ENCODE measurements at places on chromosomes 16 and 17.

GRCh38 chr16:1673424-1674151 is 4.5 kb upstream of the JPT2 start:
- ATAC-seq: no peak

GRCh38 chr17:48612456-48612853 is 1.6 kb upstream of the HOXB7 start:
- no peak for ATAC-seq

DNA sequence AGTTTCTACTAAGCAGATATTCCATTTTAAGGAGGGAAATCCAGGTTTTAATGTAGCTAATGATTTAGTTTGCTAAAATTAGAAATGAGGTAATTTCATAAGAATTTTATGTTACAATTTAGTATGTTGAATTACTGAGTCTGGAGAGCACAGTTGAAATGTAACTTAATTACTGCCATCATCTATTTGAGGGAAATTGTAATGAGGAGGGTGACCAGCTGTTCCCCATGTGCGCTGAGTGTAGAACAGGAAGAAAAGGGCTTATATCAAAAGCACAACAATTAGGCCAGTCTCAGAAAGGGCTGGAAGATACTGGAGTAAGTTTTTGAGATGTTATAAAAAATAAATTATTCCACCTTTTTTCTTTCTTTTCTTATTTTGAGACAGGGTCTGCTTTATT is 735.1 kb upstream of the GOT2 start:
- no peak for ATAC-seq

- ATAC-seq: peak; percentile 35
Observed at GRCh38 chr17:841313-841712, 59.2 kb downstream of the MRM3 start.

DNA sequence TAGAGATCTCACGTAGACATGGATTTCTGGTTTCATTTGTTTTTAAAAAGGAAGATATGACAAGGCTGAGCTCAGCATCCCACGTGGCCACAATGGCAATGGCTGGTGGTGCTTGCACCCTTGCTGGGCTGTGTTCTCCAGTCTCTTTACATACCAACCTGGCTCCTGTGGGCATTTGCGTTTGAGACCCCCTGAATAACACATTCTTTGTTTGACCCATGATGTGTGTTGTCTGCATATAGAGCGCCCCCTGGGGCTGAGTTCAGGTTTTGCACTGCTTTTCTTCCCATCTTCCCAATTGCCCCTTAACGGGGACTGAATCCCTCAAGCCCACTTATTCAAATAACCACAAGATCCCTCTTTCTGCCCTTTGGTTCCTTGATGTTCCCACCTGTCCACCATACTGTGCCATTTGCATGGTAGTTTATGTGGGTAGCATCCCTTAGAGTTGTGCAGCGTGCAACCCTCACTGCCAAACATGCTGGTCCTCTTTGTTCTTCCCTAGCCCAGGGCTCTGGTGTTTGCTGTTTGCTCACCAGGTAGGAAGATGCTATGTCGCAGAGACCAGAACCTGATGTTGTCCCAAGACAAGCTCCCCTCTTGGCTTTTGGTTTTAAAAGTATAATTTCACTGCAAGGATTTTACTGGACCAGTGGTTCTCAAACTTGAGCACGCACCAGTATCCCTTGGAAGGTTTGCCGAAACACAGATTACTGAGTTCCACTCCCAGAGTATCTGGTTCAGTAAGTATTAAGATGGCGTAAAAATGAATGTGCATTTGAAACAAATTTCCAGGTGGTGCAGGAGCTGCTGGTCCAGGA is 38.5 kb upstream of the NKD1 start:
- no peak for ATAC-seq

DNA sequence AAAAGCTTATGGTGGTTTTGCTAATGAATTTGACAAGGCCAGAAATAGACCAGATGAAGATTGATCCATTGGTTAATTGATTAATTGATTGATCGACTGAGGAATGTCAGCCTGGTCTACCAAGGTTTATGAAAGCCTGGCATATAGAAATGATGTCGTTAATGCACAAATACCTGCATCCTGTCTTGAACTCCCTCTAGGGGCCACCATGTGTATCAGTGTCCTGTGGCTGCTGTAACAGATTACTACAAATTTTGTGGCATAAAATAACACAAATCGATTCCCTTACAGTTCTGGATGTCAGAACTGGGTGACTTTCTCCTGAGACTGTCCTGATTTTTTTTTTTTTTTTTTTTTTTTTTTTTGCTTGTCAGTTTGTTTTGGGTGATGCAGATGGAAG is 553.2 kb downstream of the MAF start:
- no peak for ATAC-seq

DNA sequence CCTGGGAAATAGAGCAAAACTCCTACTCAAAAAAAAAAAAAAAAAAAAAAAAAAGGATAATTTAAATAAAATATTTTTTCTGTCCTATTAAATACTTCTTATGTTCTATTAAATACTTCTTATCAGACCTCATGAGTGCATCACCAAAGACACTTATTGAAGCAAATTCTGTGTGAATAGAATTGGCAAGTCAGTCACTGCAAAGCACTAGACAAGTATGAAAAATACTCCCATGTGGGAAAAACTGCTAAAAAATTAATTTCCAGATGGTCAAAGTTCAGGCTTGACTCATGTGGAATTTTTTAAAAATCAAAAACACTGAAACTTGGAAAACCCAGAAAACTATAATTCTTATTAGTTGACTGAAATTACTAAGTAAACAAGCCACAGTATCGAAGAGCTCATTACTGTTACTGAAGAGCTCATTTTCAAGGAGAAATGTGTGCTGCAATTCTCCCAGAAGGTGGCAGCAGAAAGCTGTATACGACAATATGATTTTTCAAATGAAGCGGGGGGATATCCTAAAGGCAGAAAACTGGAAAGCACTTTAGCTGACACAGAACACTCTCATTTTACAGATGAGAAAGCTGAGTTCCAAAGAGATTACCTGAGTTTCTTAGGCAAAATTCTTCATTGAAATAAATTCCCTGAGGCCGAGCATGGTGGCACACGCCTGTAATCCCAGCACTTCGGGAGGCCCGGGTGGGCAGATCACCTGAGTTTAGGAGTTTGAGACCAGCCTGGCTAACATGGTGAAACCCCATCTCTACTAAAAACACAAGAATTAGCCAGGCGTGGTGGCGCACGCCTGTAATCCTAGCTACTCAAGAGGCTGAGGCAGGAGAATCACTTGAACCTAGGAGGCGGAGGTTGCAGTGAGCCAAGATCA is 15.9 kb upstream of the FBXO47 start:
- ATAC-seq: no peak

GRCh38 chr16:88681084-88681680 is 5.1 kb downstream of the SNAI3 start:
- ATAC-seq: peak; percentile 60

DNA sequence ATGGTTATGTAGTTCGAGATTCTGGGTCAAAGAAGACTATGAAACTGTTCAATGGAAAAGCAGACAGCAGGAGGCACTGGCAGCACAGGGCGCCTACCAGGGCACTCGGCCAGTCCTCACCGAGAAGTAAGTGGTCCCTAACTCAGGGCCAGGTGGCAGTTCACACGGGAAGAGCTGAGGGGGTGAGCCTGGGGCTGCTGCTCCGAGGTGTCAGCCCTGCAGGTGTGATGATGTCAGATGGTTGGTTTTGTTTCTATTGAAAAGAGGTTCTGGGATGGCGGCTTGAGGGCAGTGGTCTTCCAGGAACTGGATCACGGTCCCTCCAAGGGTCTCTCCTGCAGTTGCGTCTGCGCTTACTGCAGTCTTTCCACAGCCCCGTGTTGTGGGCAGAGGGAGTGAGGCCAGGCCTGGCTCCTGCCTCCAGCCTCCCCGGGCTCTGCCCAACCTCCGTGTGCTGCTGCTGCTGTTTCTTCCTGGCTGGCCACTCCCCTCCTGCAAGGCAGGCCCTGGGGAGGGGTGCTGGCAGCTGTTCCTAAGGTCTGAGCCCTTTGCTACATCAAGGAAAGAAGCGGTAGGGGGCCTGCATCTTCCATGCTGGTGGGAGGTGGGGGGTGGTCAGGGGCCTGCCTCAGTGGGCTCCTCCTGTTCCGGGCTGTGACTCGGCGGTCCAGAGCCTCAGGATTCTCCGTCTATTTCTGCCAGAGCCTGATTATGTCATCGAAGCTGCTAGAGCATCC is 22.6 kb downstream of the RNF213 start:
- ATAC-seq: no peak

DNA sequence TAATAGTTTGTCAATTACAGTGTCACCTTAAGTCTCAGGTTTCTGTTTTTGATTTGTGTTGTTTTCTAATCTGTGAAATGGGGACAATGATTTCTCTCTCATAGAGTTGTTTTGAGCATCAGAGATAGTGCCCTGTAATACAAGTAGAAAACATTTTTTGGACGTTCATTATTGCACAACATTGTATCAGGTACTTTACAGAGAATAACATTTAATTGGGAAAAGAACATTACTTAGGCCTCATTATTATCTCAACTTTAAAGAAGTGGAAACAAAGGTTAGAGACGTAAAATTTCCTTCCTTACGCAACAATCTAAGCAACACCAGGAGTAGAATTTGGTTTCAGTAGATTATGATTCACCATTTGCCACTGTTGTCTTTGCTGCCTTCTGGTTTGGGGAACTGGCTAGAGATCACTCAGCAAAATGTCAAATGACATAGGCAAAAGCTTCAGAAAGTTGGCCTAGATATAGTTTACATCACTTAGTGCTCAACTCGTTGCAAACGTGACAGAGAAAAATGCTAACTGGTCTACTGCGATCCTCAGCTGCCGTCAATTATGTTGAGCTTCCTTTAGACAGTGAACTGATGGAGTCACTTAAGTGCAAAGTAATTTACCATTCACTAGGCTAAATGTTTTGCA is 1026.8 kb downstream of the CDH11 start:
- ATAC-seq: no peak

- ATAC-seq: no peak
Observed at GRCh38 chr16:84976644-84977400, 34.5 kb downstream of the ZDHHC7 start.

DNA sequence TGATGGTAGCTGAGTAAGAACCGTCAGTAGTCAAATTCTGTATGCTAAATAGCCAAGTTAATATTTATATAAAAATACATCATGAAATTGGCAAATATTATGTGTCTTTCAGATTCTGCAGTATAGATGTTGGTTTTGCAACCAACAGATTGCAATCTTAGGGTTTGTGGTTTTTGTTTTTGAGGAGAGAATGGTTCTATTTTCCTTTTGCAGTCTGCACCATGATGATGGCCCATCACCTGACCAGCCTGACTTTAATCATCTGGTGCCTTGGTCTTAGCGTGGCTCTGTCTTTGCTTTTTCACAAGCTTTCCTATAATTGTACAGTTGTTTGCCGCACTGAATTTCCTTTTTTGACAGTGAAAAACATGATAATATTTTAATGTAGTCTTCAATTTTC is 50.7 kb downstream of the NUP93 start:
- ATAC-seq: no peak

DNA sequence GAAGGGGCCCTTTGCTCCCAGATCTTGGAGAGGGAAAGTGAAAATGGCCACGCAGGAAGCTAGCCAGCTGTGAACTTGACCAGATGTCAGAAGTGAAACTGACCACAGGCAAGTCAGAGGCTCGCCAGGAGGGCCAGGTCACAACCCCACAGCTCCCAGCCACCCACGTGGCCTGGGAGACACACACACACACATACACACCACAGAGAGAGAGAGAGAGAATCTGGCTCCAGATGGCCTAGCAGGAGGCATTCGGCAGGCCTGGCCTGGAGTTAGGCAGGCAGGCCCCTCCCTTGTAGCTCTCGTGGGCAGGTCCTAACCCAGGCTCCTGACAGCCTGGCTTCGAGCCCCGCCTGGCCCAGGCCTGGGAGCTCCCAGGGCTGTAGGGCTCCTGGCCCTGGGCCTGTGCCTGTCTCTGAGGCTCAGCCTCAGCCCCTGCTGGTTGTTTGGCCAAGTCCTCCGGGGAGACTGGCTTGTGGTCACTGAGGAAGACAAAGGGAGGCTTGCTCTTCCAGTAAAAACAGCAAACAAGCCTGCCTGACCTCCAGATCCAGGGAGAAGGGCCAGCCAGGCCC is 20.2 kb downstream of the NGFR start:
- ATAC-seq: peak; percentile 91

DNA sequence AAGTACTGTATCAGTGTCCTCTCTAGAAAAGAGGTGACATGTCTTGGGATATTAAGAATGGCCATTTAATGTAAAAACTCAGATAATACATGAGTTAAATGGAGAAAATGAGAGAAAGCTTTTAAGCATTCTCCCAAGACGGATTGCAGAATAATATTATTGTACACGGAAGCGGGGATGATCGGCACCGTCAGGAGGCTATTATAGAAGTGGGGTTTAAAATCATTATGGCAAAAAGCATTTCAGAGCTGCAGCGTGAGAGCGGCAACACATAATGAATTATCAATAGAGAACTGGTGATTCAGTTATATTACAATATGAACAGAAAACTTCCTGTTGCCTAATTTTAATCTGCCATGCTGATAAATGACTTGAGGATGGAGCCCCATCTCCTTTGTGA is 261.7 kb upstream of the IRX3 start:
- ATAC-seq: no peak

GRCh38 chr17:50908140-50908859 is 42.1 kb upstream of the TOB1 start:
- ATAC-seq: peak; percentile 79

DNA sequence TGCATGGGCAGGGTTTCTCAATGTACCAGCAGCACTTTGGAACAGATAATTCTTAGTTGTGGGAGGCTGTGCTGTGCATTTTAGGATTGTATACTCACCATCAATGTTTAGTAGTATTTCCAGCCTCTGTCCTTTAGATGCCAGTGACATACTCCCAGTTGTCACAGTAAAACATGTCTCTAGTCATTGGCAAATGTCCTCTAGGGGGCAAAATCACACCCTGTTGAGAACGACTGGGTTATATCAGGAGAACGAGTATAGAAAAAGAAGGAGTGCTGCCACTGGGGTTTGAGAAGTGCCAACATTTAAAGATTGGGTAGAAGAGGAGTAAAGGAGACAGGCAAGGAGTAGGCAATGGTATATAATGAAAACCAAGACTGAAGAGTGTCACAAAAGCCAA is 37.9 kb upstream of the SMIM36 start:
- no peak for ATAC-seq

DNA sequence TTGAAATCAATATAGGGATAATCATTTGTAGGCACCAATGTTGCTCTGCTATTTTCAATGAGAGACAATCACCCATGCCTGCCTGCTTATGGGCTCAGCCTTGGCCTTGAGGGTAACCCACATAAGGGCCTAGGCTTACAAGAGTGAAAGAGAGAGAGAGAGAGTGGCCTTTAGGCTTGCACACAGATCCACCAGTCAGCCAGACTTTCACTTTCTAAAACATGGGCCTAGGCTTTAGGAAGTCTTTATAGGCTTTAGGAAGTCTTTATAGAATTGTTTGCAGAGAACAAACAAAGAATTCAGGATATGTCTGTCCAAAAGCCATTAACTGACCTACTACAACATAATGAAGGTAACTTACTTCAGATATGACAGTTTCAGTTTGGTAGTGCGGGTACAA is 3.4 kb downstream of the ABCA9 start:
- ATAC-seq: no peak

Measured in esophagus mucosa (tissue), 1 donor.